Putamen (tissue), 1 donor: ENCODE measurements at places on chromosomes 7 and 10.

DNA sequence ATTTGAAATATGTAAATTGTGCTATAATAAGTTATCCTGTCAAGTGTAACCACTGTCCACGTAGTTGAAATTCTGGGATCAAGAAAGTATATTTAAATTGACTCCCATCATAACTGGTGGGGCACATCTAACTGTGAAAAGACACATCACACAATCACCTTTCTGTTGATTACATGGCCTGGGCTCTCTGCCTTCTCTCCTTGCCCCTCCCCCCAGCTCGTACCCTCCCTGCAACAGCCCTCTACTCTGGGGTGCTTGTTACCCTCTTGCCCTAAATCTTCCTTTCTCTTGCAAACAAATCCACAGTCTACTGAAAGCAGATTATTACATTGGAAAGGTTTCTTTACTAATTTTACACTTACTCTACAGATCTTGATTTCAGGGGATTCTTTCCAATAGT, 56.3 kb downstream of the CCDC186 start:
- no peak for DNase-seq

DNA sequence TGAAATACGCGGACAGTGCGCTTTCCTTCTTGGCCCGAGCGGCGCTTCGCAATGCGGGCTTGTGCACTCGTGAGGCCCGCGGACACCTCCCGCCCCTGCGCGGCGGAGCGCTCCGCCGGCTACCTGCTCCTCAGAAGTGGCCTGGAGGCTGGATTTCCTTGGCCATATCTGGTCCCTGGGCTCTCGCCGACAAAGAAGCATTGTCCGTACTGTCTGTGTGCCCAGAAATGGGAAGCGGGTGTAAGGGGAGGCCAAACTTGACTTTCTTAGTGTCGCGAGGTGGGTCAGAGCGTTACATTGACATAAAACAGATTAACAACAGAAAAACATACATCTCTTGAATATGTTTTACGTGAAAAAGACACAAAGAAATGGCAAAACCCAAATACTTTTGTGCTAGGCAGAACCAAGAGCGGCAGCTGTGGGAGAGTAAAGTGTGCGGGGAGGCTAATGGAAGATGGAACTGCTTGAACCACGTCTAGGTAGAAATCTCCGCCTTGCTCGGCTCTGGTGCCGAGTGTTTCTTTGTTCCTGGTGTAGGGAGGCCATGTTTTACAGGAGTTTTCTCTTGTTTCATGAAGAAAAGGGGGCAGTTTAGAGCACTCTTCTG, 1.4 kb downstream of the LANCL2 start:
- no peak for DNase-seq

GRCh38 chr10:31118556-31118955, 86.9 kb upstream of the ZNF438 start:
- DNase-seq, result no peak

- no peak for DNase-seq
These were observed 46.0 kb downstream of the MKI67 start for GRCh38 chr10:128080231-128080630.

DNA sequence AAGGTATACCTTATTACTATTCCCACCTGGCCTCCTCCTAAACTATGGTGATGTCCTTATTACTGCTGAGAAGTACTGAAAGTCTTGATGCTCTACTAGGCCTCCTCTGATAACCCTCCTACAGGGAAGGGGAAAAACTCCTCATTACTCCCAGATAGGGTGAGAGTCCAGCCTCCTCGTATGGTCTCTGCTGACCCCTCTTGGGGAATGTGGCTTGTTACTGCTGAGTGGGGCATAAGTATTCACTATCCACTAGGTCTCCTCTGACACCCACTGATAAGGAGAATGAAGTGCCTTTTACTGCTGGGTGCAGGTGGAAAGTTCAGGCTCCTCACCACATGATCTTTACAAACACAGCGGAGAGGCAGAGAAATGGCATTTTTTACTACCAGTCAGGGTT, 222.9 kb downstream of the CHRM2 start:
- DNase-seq, result no peak

DNA sequence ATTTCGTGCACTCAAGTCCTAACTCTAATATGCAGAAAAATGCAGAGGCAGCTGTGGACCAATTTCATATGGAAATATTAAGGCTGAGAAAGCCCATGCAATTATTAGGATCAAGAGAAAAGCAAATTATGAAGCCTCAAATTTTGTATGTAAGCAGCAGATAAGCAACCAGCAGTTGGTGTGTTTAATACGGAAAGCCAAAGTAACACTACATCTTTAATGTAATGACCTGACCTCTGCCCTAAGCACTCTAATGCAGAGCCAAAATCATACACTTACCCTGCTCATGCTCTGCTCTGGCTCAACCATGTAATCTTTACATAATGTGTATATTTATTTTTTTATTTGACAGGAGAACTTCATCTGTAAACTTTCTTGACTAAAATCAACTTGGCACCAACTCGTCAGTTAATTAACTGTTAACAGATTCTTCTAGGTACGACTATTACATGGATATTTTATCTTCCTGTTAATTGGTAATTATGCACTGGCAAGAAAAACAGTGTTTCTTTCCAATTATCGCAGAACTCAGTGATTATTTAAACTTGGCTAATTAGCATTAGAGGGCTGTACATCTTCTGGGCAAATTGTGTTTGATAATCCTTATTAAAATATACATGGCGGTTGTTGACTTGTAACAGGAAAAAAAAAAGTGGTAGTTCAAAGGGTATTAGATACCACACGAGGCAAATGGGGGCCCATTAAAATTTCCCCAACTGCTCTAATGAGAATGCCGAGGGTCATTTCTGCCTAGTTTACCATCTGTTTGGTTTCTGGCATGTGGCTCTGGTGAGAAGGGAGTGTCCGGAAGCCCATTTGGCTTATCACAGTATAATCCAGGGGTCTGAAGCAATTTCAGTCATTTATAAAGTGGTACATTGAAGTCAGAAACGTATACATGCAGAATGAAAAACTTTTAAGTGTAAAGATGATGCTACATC, 94.5 kb downstream of the RELN start:
- no peak for DNase-seq

DNA sequence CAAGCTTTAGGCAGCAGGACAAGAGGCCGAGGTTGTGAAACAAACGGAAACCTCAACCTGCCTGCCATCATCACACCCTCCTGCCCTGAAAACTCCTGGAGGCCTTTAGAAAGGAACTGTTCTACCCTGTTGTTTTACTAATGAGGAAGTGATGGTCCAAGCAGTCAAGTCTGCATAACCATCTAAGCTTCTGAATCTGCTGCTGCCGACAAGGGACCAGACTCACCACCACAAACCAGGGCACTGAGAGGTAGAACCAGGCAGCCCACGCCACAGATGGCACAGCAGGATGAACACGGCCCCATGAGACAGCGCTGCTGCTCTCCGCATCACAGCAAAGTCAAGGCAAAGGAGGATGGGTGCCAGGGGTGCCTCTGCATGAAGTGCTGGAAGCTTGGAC, 209.4 kb downstream of the CELF2 start:
- DNase-seq, result no peak

- DNase-seq, result no peak
These were observed 22.4 kb upstream of the CYTH3 start for GRCh38 chr7:6294839-6295238.

DNA sequence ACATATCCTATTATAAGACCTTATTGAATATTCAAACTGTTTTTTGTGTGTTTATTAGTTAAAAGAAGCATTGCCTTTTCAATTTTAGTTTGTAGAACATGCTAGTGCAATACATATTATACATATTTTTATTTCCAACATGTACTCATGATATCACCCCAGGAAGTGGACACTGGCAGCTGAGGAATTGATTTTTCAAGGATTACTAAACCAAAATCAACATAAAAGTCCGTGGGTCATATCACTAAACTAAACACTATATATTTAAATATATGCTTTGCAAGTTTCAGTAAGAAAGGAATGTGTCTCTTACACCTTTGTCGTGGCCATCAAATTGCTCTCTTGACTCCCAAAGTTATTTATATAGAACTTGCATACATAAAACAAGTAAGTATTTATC, 185.2 kb downstream of the AGMO start:
- no peak for DNase-seq

DNA sequence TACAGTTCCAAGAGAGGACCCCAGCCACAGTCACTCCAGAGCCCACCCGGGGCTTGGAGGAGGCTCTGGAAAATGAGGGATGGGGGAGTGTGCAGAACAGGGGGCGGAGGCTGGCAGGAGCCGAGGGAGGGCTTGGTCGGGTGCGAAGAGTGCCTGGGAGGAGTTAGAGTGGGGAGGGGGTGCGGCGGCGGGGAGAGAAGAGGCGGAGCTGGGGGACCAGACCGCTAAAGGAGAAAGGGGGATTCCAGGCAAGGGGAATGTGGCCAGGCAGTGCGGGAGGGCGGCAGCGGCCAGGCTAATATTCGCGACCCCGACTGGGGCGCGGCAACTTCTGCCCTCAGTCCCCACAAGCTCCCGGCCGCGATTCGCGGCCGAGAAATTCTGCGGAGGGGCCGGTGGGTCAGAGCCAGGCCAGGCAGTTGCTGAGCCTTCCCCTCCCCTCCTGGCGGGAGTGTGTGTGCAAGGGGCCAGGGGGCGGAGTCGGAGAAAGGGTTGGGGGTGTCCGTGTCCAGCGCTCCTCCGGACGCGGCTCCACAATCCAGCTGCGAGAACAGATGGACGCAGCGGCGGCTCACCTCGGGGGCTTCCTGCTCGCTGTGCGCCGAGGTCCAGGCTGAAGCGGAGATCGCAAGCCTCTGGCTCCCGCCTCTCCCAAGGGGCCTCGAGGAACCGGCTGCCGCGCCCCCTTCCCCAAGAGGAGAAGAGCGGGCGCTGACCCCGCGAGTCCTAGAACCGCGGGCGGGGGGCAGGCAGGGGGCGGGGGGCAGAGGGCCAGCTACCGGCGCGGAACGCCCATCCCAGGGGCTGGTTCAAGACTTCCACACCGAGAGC, 612 bp upstream of the SLC18A3 start:
- DNase-seq, result no peak

DNA sequence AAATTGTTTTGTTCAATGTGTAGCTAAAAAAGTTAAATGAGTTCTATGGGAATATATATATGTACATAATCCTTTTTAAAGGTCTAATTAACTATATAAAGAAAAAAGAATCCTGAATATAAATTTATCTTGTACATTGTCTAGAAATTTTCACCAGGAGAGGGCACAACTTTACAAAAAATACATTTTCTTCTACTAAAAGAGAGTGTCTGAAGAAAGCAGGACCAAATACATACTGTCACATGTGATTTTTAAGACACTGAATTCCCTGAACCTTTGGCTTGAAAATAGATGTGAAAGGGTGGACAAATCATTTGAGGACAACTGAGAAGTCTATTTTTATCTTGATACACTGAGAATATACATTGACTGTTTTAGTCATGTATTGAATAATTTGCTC, 204.3 kb downstream of the DGKB start:
- DNase-seq, result peak; percentile 17

DNA sequence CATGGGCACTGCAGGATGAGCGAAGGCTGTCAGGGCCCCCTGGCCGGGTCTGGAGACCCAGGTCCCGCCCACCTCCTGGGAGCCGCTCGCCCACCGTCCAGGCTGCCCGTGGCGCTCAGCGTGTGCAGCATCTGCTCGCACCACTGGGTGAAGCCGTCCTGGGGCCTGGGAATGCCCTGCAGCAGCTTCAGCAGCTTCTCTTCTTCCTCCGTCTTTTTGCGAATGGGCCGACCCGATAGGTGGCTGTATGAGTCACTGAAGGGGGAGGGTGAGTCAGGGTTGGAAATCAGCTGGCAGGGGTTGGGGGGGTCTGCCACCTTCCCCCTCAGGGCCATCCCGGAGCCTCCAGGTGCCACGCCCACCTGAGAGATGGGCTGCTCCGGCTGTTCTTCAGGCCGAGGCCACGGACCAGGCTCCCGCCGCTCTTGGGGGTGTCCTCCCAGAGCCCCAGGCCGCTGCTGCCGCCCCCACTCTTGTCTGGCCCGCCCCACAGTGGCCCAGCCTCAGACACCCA, 8.7 kb downstream of the GNB2 start:
- DNase-seq, result no peak

DNA sequence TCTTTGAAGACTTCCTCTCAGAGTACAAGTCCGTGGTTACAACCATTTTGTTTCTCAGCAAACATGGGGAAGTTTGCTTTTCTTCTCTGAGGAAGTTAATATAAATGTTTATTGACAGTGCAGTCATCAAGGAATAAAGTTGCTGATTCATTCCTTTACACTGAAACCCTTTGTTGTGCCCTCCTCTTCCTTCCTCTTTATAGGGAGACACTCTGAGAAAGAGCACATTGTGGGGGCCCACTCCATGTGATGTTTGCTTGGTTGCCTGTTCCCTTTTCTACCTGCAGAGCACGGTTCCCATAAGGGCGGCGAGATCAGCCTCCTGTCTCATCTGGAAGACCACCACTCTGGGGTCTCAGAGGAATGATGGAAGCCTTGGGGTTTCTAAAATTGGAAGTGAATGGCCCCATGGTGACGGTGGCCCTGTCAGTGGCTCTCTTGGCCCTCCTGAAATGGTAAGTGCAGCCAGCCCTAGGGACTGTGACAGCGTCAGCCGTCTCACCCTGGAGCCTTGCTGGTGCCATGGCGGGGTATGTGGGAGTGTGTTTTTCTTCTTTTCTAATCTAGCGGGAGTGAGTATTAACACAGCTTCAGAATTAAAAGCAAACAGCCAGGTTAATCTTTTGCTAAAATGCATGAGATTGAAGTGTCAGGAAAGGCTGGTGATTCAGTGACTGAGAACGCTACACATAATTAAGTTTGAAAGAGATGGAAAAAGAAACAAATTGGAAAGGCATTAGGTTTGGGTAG, at the start of gene TBXAS1:
TBXAS1 (plus strand) TSS at position 240 of the 750 bp plus-strand sequence; CDS start at position 367, 127 bp downstream.
- peak; percentile 38 for DNase-seq

GRCh38 chr7:79241288-79242060, 212.0 kb downstream of the MAGI2 start:
- no peak for DNase-seq

DNA sequence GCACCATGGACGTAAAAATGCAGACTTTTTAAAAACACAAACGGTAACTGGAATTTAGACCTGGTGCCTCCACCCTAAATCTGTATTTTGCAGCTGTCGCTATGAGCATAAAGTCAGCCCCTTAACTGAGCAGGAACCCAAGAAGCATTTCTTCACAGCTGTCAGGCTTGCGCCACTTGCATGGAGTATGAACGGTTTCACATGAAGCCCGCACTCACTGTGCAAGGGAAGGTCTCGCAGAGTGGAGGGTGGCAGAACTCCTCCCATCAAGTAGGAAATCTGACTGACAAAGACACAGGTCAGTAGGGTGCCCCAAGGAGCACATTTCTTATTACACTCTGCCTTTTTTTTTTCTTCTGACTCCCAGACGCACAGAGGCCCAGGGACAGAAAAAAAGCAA, 58.5 kb downstream of the ELMO1 start:
- DNase-seq, result no peak

- no peak for DNase-seq
These were observed 85.8 kb downstream of the MKX start for GRCh38 chr10:27659786-27660185.
